ENCODE measurements at places on chromosomes 11 and 22. TPM values are rescaled to one million over a fixed set of nuclear protein-coding genes. Genes with fewer than 3 reads are reported as not detected.

GRCh38 chr11:115067900-115068530, 389.7 kb downstream of the NXPE2 start:
- H3K27ac ChIP-seq, result no peak overlapping the region
- H3K4me3 ChIP-seq, result no peak overlapping the region
- H3K27me3 ChIP-seq, result no peaks in the 10 kb centered on the region
- DNase-seq, result no peak

- no peak overlapping the region for H3K4me3 ChIP-seq
- H3K27ac ChIP-seq, result peak overlapping the region; percentile 49
- DNase-seq, result no peak
- no peaks in the 10 kb centered on the region for H3K36me3 ChIP-seq
These were observed 63.9 kb downstream of the SYN3 start for GRCh38 chr22:32994041-32994830.

GRCh38 chr11:35614939-35615569, 3.2 kb upstream of the FJX1 start:
- H3K4me3 ChIP-seq, result no peak overlapping the region
- DNase-seq, result no peak
- H3K27ac ChIP-seq, result no peak overlapping the region
- no peaks in the 10 kb centered on the region for H3K27me3 ChIP-seq
- H3K4me1 ChIP-seq, result peaks cover 21% of the 10 kb centered on the region
- no peaks in the 10 kb centered on the region for H3K36me3 ChIP-seq

- peaks cover 19% of the 10 kb centered on the region for H3K4me1 ChIP-seq
- no peaks in the 10 kb centered on the region for H3K36me3 ChIP-seq
- no peak overlapping the region for H3K27ac ChIP-seq
- no peak for DNase-seq
- no peak overlapping the region for H3K4me3 ChIP-seq
- H3K27me3 ChIP-seq, result no peaks in the 10 kb centered on the region
These were observed 2.0 kb upstream of the NRGN start for GRCh38 chr11:124737638-124738305.

The BTG4 gene
- not detected for total RNA-seq

The P2RY6 gene
- total RNA-seq, result 2.0 TPM
